ENCODE measurements at places on chromosomes 2 and 18. TPM values are rescaled to one million over a fixed set of nuclear protein-coding genes. Genes with fewer than 3 reads are reported as not detected.

Gene CAPN14
- total RNA-seq, result 0.36 TPM

Gene VWA3B
- 0.80 TPM for total RNA-seq

Gene ZAP70
- 4.5 TPM for total RNA-seq

Gene RIOK3
- 74.8 TPM for total RNA-seq

- no peak for DNase-seq
Observed at GRCh38 chr2:150620855-150621254, 133.4 kb upstream of the RND3 start.

GRCh38 chr2:172066394-172066886 lies 18.9 kb upstream of the DLX1 start:
- no peak for DNase-seq

DNA sequence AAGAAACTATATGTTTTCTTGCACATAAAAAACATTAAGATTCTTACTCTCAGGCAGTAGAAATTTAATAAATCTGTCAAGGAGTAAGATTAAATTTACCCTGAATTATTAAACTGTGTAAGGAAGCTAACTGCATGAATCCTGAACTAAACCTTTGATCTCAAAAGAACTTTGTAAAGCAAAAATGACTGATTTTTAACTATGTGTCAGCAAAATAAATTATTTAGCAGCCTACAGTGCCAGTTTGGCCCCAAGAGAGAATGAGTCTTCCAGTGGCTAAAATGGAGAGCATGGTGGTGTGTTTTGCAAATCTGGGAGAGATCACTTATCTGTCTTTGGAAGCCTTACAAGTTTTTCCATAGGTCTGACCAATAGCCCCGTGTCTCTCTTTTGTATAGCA lies 190.7 kb downstream of the THSD7B start:
- no peak for DNase-seq

DNA sequence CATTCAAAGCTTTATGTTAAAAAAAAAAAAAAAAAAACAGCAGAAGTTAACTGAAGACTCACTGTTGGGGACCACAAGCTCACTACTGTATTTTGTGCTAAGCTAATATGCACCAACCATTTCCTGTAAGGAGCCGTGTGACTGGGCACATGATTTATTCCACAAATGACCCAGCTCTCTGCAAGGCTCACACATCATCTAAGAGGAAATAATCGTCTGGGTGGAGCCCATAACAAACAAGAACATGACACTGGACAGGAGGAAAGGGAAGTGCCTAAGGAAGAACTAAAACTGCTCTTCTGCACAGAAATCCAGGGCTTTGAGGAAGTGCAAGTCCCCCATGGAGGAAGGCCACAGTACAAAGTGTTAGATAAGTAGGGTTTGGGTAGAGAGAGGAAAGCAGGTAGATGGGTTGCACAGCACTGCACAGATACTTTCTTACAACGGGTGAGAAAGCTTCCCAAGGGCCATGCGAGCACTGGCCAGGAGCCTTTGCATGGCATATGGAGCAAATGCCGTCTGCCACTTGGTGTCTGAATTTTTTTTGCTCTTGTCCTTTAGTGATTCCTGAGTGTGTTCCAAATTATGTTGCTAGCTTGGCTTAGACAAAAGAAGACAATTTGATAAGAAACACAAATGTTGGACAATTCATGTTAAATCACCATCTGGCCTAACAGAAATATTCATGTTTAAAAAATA lies 24.4 kb downstream of the NFE2L2 start:
- no peak for DNase-seq

DNA sequence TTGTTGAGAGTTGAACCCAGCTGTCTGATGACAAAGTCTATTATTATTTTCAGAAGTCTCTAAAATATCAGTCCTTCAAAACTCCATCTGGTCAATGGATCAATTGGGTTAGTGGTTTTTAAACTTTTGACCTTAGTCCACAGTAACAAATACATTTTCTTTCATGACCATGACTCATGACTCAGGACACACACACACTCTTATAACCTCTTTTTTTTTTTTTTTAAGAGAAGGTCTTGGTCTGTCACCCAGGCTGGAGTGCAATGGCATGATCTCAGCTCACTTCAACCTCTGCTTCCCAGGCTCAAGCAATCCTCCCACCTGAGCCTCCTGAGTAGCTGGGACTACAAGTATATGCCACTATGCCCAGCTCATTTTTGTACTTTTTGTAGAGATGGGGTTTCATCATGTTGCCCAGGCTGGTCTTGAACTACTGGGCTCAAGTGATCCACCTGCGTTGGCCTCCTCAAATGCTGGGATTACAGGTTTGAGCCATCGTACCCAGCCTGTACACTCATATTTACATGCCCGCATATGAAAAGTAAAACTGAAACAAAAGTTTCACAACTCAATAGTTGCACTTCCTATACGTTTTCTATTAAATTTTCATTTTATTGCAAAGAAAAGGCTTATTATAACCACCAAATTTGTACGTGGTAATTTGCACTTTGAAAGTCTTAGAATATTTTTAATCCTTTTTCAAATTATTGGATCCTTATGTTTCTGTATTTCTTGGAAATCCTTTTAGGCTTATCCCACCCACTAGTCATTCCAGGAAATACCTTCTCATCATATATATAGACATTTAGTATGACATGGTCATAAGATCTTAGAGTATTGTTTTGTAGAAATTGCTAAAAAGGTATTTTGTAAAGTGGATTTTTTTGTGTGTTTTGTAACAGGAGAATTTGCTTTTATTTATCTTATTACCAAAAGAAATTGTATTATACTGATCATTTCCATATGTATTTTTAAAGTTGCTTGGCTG lies 199.0 kb downstream of the LPIN1 start:
- DNase-seq, result no peak

GRCh38 chr2:19078709-19079108 lies 279.7 kb downstream of the OSR1 start:
- DNase-seq, result no peak

- DNase-seq, result no peak
Observed at GRCh38 chr18:67545681-67546080, 29.2 kb upstream of the DSEL start.

- DNase-seq, result no peak
Observed at GRCh38 chr2:6986301-6986911, 69.2 kb downstream of the RNF144A start.

DNA sequence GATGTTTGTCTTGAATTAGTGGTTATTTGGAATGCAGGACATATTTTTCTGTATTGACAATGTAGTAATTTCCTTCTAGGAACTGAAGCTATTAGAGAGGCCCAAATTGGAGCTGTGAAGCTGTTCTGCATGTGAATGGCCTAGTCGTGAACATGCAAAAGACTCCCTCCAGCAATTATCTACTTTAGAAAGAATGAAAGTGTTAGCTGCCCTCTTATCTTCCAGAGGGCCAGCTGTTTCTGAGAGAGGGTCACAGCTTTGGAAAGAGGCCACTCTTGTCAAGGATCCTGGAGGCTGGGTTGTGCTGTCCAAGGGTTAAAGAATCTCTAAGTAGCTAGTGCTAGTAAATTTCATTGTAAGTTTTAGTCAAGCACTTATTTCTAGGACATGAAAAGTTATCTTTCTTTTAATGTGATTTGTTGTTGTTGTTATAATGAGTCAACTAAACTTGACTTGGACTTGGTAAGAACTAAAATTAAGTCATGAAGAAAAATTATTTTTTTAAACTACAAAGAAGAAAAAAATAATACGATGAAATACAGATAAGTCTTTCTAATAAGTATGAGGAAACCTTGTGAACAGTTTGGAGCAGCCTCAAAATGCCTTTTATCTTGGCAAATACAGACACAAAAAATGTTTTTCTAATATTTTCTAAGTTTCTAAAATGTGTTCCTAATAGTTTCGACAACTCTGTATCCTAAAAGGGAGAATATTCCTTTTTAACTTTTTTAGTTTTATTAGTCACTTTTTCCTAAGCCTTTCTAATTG lies 36.8 kb downstream of the DPP4 start:
- no peak for DNase-seq

DNA sequence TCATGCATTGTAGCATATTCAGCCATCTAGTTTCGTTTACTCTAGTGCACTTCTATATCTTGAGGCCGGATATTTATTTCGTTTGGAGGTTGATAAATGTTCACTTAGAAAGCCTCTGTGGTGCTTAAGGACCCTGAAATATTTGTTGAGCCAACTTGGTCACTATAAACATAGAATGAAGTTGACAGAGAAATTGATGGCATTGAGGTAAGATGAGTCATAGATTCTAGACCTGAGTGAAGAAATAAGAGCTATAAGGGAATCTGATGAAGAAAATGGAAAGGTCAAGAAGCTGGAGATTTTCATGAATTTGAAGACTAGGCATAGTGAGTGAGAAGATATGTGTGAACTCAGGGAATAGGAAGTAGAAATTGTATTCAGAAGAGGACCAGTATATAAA lies 35.9 kb downstream of the EPC2 start:
- DNase-seq, result no peak

DNA sequence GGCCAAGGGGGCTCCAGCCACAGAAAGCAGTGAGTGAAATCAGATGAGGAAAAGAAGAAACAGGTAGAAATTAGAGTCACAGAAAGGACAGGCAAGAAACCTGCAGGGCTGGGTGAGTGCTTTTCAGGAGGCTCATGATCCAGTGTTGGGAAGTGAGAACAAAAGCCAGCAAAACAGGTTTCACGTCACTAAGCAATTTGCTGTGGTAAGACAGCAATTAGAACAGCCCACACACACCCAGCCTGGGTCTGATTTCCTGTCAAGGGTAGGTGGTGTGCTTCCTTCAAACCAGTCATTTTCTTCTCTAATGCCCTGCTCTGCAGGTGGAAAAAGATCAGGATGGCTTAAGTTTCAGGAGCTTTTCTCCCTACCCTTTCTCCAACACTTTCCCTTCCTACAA lies 52.9 kb upstream of the XDH start:
- no peak for DNase-seq

DNA sequence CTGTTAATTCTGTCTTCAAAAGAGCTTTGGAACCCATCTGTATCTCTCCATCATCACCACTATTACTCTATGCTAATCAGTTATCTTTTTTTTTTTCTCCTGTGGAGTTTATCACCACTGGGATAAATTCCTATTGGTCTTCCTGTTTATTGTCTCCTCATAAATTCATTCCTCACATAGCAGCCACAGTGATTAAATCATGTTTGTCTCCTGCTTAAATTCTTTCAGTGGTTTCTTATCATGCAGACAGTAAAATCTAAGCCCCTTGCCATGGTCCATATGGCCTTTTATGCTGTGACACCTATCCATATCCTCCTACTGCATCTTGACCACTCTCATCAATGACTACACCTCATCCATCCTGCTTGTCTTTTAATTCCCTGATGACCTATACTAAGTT lies 239.8 kb upstream of the ZEB2 start:
- no peak for DNase-seq
